ENCODE measurements at places on chromosomes 5 and 9. TPM values are rescaled to one million over a fixed set of nuclear protein-coding genes. Genes with fewer than 3 reads are reported as not detected.

The DCAF10 gene
- 31.4 TPM for total RNA-seq

The SUSD3 gene
- total RNA-seq: 3.7 TPM

The CARD9 gene
- 19.8 TPM for total RNA-seq

The GRM6 gene
- not detected for total RNA-seq

DNA sequence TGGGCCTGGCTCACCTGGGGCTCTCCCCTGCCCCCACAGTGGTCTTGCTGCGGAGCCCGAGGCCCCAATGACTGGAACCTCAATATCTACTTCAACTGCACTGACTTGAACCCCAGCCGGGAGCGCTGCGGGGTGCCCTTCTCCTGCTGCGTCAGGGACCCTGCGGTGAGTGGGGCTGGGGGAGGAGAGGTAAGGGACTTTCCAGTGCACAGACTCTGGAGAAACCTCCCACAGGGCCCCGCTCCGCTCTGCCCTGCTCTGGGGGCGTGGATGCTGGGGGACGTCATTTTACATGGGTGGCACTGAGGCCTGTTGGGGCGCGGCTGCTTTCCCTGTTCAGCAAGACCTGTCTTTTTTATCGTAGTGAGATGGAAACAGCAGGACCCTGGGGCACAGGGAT lies 7.6 kb downstream of the TSPAN17 start:
- no peak for DNase-seq

GRCh38 chr5:169157064-169157463 lies 143.9 kb downstream of the SLIT3 start:
- DNase-seq: no peak

GRCh38 chr9:130535818-130536521 lies 43.4 kb upstream of the FUBP3 start:
- no peak for DNase-seq

DNA sequence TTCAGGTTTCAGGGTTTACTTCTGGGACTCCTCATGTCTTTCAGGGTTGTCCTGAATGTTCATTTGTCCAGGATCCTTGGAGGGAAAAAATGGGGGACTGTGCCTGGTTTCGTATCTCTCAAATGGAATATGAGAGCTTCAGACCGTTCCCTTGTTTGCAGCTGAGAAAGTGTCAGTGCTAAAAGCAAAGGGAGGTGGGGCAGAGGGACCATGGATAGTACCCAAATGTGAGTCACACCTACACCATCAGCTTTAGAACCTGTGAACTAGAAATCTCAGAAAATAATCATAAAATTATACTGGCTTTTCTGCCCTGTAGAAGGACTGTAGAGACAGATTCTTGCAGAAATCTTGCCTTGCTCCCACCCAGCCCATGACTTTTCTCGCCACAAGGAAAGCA lies 84.3 kb upstream of the TAF11L2 start:
- DNase-seq: no peak

DNA sequence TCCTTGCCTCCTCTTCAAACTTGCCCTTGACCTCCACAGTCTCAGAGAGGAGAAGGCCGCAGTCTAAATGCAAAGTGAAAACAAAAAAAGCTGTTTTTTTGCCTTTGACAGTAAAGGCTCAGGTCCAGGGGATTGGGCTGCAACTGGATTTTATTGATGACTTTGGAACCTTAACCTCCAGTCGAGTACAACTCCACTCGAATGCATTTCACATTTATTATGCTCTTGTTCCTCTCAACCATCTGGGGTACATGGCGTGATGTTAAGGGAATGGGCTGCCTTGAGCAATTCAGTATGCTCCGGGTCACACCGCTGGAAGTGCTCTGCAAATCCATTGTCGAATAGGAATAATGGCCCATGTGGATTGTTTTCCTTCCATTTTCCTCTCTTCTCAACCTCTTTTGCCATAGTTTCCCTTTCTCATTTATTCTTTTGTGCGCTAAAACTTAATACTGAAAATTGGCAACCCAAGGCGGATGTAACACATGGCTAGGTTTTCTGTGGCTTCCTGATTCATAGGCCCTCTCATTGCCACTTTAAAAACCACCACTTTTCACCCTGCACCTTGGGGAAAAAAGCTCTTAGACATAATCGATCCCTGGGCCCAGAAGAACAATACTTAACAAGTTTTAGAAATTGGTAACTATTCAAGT lies 34.3 kb downstream of the ITK start:
- no peak for DNase-seq

- no peak for DNase-seq
Observed at GRCh38 chr9:91417602-91418214, 5.9 kb downstream of the NFIL3 start.

GRCh38 chr5:133993185-133993936 lies 11.4 kb downstream of the VDAC1 start:
- no peak for DNase-seq

DNA sequence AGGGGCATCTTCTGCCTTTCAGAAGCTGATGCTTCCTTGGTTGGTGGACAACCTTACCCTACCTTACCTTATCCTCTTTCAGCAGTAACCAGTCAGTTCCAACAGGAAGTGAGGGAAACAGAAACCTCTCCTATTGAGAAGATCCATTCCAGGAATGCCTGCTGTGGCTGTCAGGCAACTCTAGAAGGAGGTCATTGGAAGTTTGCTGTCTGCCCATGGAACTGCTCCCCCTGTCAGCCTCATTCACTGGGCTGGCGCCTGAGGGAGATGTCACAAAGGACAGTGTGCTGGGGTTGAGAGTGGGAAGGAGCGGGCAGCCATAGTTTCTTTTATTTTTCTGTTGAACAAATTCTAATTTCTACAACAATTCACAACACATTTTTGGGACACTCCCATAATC lies 54.7 kb downstream of the IRX1 start:
- DNase-seq: no peak

- DNase-seq: no peak
Observed at GRCh38 chr5:74801941-74802340, 34.9 kb downstream of the NSA2 start.
